ENCODE measurements at places on chromosomes 6 and 20.

DNA sequence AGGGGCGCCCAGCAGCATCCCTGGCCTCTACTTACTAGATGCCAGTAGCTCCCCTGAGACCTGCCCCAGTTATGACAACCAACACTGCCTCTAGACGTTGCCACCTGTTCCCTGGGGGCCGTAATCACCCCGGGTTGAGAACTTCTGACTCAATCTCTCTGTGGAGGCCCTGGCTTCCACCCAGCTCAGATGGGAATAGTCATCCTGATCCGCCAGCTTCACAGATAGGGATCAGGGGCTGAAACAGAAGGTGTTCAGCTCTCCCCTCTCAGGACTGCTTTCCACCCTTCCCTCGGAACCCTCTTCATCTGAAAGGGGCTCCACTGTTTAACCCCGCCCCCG is 3.3 kb downstream of the CAPN11 start:
- DNase-seq = no peak

DNA sequence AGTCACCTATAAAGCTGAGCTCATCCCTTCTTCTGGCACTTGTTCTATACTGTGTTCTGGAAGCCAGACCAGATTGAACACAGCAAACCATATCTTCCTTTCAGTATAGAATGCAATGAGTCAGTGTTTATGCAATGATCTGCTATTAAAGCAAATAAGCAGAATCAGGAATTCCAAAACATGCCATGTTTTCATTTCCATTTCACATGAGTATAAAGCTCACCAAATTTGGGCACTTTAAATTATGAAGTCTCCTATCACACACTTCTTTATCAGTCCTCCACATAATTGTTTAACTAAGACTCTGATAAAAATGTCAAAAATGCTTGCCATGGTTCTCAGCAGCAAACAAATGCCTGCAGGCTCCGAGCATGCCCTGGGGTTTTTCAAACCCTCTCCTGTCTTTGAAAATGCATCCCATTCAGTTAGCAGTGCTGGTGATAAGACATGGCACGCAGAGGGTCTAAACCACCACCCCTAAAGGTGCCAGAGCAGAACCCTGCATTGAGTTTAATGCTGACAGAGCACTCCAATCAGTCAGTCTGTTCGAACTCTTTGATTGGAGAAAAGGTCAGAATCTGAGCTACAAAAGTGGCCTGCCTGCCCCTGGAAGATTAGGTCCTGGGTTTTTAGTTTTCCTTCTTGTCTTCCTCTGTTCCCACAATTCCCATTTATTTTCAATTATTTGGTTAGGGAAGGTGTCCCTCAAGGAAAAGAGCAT is 234.1 kb downstream of the GMPR start:
- DNase-seq = no peak

DNA sequence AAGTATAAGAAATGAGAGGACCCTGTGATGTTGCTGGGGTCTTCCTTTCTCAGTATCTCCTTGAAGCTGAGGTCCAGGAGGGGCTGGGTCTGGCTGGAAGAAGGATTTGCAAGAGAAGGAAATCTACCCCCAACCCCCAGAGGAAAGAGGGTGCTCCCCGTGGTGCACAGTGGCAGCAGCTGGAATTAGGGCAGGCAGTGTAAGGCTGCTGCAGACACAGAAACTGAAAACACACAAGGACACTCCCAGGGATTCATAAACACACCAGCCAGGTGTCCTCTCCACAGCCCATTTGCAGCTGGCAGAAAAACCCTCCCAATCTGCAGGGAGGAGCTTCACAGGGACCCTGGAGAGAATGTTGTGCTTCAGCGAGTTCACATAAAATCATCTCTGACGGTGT is 297.2 kb downstream of the CDH26 start:
- no peak for DNase-seq

- DNase-seq = no peak
Observed at GRCh38 chr6:53310771-53311585, 37.8 kb downstream of the ELOVL5 start.

GRCh38 chr6:15539722-15540270 is 123.0 kb downstream of the DTNBP1 start:
- DNase-seq = no peak

DNA sequence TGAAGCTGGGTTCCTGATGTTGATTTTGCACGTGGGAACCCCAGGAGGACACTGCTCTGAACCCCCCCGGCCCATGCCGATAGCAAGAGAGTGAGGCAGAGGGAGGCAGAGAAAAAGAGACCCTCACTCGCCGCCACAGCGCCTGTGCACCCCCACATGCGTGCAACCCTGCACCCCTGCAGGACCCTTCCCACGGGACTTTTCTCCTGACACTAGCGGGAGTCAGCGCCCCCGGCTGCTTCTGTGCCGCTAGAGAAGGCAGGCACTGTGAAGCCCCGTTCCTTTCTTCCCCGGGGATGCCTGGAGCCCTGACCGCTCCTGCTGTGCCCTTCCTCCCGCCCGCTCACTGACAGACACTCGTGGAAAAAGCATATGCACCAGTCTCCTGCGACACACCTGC is 67.4 kb downstream of the GMPR start:
- DNase-seq = no peak

DNA sequence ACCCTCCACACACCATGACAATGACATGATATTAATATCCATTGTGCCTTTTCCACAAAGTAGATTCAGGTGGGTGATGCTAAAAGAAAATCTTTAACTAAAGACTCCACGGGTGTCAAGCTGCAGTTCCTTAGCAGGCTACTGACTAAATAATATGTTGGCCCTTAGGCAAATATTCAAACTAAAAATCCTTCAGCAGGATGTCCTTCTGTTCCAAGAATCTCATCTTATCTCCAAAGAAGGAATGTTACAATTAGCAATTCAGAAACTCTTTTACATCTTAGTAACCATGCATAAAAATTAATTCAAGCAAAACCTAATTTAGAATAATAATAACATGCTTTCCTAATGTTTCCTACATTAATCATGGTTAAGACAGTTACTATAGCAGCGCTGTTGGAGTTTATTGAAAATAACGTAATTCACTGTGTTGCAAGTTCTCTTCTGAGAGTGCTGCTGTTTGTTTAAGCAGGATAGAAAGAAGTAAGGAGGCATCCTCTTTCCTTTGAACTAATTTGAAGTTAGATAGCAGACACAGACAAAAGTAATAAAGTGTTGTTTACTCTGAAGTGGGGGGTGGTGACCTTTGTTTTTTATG is 414.8 kb upstream of the CDH4 start:
- DNase-seq = no peak

- DNase-seq = no peak
Observed at GRCh38 chr6:137315081-137315480, 95.9 kb upstream of the IFNGR1 start.

GRCh38 chr20:50727792-50728485 is 3.4 kb upstream of the PARD6B start:
- DNase-seq = no peak

DNA sequence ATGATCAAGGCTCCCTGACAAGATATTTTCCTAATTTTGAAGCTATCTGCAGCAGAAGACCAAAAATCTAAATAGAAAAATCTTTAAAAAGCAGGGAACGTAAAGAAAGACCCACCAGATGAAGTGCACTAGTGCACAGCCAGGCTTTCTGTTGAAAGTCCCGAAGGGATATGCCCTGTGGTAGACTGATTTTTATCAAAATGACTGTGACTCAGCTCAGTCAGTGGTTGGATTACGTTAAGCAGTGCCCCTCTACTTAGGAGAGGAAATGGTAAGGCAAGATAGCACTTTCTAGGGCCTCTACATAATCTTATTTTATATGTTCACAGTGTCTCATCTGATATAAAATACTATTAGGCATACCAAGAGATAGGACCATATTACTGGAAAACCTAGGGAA is 123.4 kb upstream of the RAB32 start:
- no peak for DNase-seq
